Activated naive CD8-positive, alpha-beta T cell treated with anti-CD3 and anti-CD28 coated beads, Interleukin-2, amount 10 ng/mL, durations not matched to agents 7 days and 5 days (primary cell): ENCODE measurements at places on chromosomes 2 and 18.
A peak's percentile ranks its signal among the peaks of the same experiment; 100 is the strongest.

- no peak overlapping the region for H3K27ac ChIP-seq
- DNase-seq = no peak
- no peaks in the 10 kb centered on the region for H3K27me3 ChIP-seq
- peaks cover 26% of the 10 kb centered on the region for H3K36me3 ChIP-seq
- peaks cover 11% of the 10 kb centered on the region for H3K4me1 ChIP-seq
- no peak overlapping the region for H3K4me3 ChIP-seq
Observed at GRCh38 chr2:175152242-175152641, 15.8 kb downstream of the ATF2 start.

DNA sequence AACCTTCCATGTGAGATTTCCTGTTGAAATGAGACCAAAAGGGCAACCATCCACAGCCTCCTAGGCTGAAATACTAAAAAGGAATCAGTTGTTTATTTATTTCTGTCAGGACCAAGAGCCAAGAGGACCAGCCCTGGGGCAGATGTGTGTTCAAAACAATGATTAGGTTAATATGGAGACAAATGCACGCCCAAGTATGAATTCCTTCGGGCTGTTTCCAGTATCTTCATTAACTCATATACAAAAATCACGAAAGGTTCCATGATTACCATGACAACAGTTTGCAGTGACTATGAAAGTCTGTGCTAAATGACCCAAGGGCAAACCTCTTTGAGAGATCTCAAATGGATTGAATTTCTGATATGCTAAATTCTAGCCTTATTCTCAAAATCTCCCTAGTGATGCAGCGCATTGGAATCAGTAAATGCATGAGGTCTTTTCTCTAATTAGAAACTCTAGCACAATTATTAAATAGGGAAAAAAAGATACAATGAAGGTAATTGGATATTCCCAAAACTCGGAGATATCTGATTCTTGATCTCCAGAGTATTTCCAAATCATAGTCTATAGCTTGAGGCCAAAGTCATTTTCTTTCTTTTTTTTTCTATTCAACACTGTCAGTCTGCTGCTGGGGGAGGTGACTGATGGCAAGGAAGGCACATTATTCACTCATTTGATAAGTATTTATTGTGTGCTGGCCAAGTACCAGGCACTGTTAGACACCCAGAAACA lies 35.6 kb downstream of the VIT start:
- H3K27me3 ChIP-seq = peaks cover 2% of the 10 kb centered on the region
- DNase-seq = no peak
- no peak overlapping the region for H3K4me3 ChIP-seq
- no peaks in the 10 kb centered on the region for H3K36me3 ChIP-seq

GRCh38 chr18:36247036-36247435 lies 50.5 kb upstream of the FHOD3 start:
- no peaks in the 10 kb centered on the region for H3K4me1 ChIP-seq
- peaks cover 25% of the 10 kb centered on the region for H3K27me3 ChIP-seq
- no peak overlapping the region for H3K27ac ChIP-seq
- no peak for DNase-seq
- no peaks in the 10 kb centered on the region for H3K36me3 ChIP-seq

- H3K4me3 ChIP-seq = peak overlapping the region; percentile 97
- peaks cover 16% of the 10 kb centered on the region for H3K36me3 ChIP-seq
- H3K4me1 ChIP-seq = peaks cover 28% of the 10 kb centered on the region
- H3K27ac ChIP-seq = peak overlapping the region; percentile 94
- no peaks in the 10 kb centered on the region for H3K27me3 ChIP-seq
Observed at GRCh38 chr2:26034637-26034992, 731 bp downstream of the RAB10 start.

DNA sequence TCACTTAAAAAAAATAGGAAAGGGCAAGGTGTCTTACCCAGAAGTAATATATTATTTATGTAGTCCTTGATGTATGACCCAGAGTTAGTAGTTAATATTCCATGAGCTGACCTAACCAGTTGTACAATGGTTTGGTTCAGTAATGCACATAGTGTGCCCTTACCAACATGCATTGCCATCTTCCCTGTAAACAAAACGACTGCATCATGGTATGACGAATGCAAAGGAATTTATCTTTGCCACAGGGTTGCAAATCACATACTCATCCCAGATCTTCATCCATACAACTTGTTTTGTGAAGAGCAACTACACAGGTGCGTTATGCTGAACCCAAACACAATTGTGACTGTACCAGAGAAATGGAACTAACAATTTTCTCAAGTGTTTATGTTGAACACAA lies 68.9 kb upstream of the ZSWIM2 start:
- no peaks in the 10 kb centered on the region for H3K36me3 ChIP-seq
- no peak overlapping the region for H3K27ac ChIP-seq
- H3K4me1 ChIP-seq = no peaks in the 10 kb centered on the region
- no peaks in the 10 kb centered on the region for H3K27me3 ChIP-seq
- no peak overlapping the region for H3K4me3 ChIP-seq
- DNase-seq = no peak

- H3K4me1 ChIP-seq = peaks cover 17% of the 10 kb centered on the region
- H3K27me3 ChIP-seq = peaks cover 7% of the 10 kb centered on the region
- no peak overlapping the region for H3K4me3 ChIP-seq
- H3K36me3 ChIP-seq = no peaks in the 10 kb centered on the region
- no peak overlapping the region for H3K27ac ChIP-seq
Observed at GRCh38 chr2:174753038-174753633, 11.1 kb downstream of the CHRNA1 start.

DNA sequence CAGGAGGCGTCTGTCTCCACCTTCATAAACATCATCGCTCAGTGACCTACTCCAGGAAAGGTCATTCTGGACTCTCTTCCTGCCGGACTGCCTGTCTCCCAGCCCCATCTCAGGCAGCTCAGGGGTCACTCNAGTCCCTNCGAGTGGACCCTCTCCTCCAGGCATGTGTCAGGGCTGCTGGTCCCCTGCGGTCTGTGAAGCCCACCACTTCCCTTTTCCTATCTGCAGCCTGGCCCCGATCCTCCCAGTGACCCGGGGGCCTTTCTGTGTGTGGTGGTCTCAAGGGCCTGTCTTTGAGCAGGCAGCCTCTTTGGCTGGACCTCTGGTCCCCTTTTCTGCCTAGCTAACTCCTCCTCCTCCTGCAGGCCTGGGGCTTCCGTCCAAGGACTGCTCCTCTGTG lies 5.9 kb upstream of the PARD6G start:
- no peak overlapping the region for H3K27ac ChIP-seq
- H3K4me1 ChIP-seq = no peaks in the 10 kb centered on the region
- H3K4me3 ChIP-seq = no peak overlapping the region
- H3K36me3 ChIP-seq = no peaks in the 10 kb centered on the region

DNA sequence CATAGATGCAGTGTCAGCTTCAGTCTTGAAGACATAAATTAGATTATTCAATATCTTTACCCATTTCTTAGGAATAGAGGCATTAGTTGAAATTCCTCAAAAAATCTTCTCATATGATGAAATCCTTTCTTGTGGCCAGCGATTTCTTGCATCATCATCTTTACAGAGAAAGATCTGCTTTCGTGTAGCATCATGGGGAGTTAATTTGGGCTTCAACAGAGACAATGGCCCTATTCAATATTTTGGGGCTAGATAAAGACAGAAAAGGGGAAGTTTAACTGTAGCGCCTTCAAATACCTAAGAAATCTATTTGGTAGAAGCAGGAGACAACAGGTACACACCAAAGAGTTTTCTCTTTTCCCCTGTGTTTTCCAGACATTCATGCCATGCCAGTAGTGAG lies 73.8 kb downstream of the TGFA start:
- DNase-seq = no peak
- no peak overlapping the region for H3K27ac ChIP-seq
- H3K4me1 ChIP-seq = peaks cover 5% of the 10 kb centered on the region
- no peaks in the 10 kb centered on the region for H3K27me3 ChIP-seq
- H3K4me3 ChIP-seq = no peak overlapping the region
- H3K36me3 ChIP-seq = peaks cover 3% of the 10 kb centered on the region

GRCh38 chr2:84515788-84516187 lies 510 bp upstream of the DNAH6 start:
- DNase-seq = no peak
- peaks cover 15% of the 10 kb centered on the region for H3K4me1 ChIP-seq
- peak overlapping the region; percentile 88 for H3K4me3 ChIP-seq
- H3K36me3 ChIP-seq = no peaks in the 10 kb centered on the region
- H3K27me3 ChIP-seq = peaks cover 3% of the 10 kb centered on the region

DNA sequence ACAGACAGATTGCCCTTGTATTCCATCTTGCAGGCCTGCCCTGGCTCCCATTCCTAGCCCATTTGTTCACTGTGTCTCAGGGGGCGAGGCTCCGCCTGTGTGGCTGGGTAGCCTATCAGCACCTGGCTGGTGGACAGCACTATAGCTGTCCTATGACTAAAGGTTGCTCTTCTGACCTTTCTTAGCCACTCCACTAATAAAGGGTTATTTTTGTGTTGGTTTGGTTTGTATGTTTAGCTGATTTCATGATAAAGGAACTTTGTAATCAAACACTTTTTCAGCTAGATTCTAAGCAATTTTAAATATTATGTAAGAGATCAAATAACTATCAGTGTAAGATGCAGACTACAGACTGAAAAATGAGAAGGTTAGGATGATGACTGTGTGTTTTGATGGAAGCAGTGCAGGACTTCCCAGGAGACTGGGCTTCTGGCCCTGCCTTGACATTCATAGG lies 72.2 kb downstream of the CRIM1 start:
- H3K4me3 ChIP-seq = no peak overlapping the region
- no peak for DNase-seq
- H3K27ac ChIP-seq = no peak overlapping the region
- peaks cover 4% of the 10 kb centered on the region for H3K27me3 ChIP-seq

- H3K36me3 ChIP-seq = no peaks in the 10 kb centered on the region
- H3K27me3 ChIP-seq = no peaks in the 10 kb centered on the region
- H3K4me1 ChIP-seq = no peaks in the 10 kb centered on the region
Observed at GRCh38 chr2:16142383-16143361, 202.3 kb downstream of the MYCN start.

DNA sequence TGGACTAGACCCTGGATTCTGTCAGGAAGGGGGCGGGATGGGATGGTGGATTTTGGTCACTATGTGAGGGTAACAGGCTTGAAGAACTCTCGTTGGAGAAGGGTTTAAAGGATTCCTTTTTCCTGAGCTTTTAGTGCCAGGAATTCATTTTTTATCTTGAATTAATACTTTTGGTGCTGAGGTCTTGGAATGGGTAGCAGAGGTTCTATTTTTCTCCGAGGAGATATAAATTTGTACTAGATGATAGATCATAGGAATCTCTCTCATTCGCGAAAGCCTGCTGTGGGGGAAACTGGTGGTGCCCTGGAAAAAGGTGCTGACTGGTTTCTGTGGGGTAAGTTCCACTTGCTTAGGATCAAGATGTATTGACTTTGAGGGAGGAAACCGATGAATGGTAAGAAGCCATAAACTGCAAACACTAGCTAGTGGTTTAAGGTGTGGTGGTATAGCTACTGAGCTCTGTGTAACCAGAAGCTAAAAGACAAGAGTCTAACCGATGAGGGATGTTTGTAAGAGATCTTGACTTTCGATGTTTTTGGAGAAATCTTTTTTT lies 706 bp downstream of the AGPS start:
- peaks cover 14% of the 10 kb centered on the region for H3K36me3 ChIP-seq
- peak overlapping the region; percentile 94 for H3K4me3 ChIP-seq
- peaks cover 47% of the 10 kb centered on the region for H3K4me1 ChIP-seq
- peak overlapping the region; percentile 94 for H3K27ac ChIP-seq
- DNase-seq = no peak
- H3K27me3 ChIP-seq = no peaks in the 10 kb centered on the region

DNA sequence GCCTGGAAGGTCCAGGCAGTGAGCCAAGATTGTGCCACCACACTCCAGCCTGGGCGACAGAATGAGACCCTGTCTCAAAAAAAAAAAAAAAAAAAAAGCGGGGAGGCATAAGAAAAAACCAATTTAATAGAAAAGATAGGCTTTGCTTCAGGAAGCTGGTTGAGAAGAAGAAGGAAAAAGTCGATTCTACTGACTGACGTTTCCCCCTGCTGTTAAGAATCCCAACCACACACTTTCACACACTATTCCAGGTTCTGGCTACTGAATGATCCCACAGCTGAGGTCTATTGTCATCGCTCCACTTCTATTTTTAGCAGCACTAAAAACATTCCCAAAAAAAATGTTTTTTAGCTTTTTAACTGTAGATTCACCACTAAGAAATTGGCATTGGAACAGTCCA lies 6.7 kb upstream of the CHCHD5 start:
- H3K4me1 ChIP-seq = peaks cover 5% of the 10 kb centered on the region
- no peaks in the 10 kb centered on the region for H3K27me3 ChIP-seq
- H3K36me3 ChIP-seq = peaks cover 2% of the 10 kb centered on the region
- no peak overlapping the region for H3K4me3 ChIP-seq
- no peak for DNase-seq

- no peak for DNase-seq
- no peaks in the 10 kb centered on the region for H3K36me3 ChIP-seq
- H3K27ac ChIP-seq = no peak overlapping the region
- H3K4me1 ChIP-seq = no peaks in the 10 kb centered on the region
- H3K27me3 ChIP-seq = no peaks in the 10 kb centered on the region
- H3K4me3 ChIP-seq = no peak overlapping the region
Observed at GRCh38 chr18:14974088-14974487, 226.1 kb downstream of the ANKRD30B start.
